HTR-8/SVneo (cell line): ENCODE measurements at places on chromosomes 3 and 15.

DNA sequence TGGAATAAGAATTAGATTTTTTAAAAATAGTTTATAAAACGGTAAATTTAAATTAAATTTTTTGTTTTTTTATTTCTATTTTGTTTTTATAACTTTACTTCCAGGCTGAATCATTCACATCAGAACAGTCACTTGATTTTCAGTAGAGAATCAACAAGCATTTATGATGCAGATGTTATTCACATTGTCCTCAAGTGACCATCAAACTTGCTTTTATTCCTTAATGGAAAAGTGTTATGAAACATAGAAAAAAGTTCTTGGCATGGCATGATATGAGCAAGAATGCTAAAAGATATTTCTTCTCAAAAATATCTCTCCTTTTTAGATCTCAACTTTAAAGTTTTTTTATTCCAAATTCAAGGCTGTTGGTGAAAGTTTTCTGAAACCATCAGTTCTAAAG lies 70.9 kb upstream of the TGFBR2 start:
- no peak for DNase-seq

DNA sequence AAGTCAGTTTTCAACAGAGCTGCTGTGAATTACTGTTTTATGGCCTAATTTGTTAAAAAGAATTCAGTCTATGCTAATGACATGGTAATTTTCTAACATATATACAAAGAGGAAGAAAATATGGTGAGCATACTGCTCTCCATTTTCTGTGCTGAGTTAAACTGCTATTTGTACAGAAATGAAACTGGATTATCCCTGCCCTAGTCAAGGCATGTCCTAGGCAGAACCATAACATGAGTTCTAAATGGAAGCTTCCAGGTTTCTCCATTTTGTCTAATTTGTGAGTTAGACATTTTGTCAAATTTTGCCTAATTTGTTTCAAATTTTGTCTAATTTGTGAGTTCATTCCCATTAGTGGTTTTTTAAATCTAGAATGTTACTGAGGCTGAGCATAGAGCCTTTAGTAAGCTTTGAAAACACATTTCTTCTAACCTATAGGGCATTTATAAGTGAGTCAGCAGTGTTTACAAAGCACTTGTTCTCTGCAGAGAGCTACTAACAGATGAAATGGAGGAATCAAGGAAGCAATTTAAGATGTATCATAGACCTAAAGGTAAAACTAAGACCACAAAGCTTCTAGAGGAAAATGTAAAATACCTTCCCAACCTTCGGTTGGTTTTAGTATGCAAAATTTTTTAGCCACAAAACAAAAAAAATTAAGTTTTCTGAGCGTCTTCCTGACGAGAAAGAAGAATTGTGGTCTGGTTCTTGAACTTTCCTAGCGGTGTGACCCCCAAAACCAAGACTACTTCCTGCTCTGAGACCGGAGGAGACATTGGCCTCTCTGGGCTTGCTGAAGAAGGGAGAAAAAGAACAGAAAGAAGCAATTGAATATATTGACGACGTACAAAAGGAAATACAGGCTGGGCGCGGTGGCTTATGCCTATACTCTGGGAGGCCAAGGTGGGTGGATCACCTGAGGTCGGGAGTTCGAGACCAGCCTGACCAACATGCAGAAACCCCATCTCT lies 9.8 kb downstream of the P2RY14 start:
- no peak for DNase-seq

- DNase-seq, result peak; percentile 46
Observed at GRCh38 chr3:171407759-171408158, 52.4 kb downstream of the TNIK start.

GRCh38 chr3:145272684-145273083 lies 888.3 kb downstream of the PLOD2 start:
- no peak for DNase-seq

- peak; percentile 56 for DNase-seq
Observed at GRCh38 chr15:58269455-58270414, 131.6 kb downstream of the AQP9 start.
